ENCODE measurements at places on chromosomes 7 and 10.

- no peak for DNase-seq
These were observed 213.8 kb downstream of the ADRA2A start for GRCh38 chr10:111290649-111291048.

GRCh38 chr7:94008537-94008936 lies 4.4 kb upstream of the BET1 start:
- no peak for DNase-seq

DNA sequence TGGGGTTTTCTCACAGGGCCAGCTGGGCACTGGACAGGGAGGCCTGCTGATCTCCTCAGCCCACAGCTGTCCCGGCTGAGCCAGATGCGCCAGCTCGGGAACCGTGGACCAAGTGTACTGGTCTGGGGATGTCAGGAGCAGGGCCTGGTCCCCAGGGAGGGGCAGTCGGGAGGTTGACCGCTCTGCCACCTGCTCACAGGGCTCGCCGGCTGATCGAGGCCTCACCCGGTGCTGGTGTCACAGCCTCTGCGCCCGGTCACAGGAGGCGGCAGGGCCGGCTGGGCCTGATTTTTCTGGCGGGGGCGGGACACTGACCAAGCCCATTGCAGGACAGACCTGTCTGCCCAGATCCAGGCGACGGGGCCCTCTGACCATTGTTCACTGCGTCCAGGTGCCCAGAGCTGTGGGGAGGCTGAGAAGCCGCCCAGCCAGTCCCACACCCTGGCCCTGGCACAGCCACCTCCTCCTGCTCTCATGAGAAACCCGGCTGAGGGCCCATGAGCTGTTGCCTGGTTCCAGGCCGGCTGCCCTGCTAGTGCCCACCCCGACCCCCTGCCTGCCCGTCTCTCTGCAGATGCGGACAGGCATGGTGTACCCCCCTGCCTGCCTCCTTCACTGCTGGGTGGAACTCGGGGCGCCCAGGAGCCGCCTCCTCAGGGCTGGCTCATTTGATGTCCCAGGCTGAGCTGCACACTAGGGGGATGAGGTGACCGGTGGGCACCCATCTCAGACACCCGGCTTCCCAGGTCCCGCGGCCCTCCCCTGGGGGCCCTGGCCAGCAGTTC lies 3.0 kb upstream of the TMEM184A start:
- DNase-seq = no peak

GRCh38 chr10:17031637-17032635 lies 97.7 kb downstream of the CUBN start:
- DNase-seq = no peak

GRCh38 chr7:128357217-128357613 lies 4.3 kb downstream of the PRRT4 start:
- DNase-seq = no peak

DNA sequence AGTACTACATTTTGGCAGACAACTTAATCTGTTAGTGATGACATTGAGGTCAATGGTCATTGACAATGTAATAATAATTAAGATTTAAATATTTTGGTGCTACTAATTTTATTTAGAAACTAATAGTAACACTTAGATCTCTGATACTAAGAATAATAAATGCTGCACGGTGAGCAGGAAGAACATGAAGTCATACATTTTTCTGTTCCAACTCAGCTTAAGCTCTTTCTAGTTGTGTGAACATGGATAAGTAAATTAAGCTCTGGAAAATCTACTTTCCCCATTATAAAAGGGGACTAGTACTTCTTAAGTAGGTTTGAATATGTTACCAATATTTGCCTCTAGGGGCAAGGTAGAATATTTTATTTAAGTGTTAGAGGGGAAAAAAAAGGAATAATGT lies 65.9 kb upstream of the MEOX2 start:
- no peak for DNase-seq

GRCh38 chr7:2641406-2642393 lies 9.9 kb downstream of the TTYH3 start:
- no peak for DNase-seq

- no peak for DNase-seq
These were observed 108.2 kb downstream of the ANKRD61 start for GRCh38 chr7:6139189-6139996.

DNA sequence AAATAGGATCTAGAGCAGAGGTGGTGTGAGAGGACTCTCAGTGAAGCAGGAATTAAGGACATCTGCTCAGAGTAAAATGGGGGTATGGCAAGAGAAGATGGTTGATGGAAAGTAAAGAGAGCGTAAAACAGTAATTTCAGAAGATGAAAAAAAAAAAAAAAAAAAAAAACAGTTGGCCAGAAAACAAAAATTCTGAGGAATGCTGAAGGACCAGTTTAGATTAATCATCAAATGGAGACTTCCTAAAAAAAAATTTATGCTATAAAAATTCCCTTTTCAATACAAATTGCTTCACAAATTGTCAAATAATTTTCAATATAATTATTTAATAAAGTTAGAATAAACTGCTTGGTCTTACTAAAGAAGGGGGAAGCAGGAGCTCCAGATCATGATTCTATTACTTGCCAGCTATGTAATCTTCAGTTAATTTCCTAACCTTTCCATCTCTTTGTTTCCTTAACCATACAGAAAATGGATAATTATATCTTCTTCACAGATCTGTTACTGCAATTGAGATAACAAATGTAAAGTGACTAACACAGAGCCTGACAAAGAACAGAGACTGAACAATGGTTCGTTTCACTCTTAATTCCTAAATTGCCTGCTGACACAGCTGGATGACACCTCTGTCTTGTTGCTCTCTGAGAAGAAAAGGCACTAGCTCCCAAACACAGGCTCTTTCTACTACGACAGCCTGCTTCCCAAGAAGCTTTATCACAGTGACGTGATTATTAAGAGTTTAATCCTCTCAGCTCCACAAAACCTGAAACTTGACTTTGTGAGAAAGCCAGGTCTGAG lies 64.9 kb upstream of the GPR22 start:
- DNase-seq = no peak

DNA sequence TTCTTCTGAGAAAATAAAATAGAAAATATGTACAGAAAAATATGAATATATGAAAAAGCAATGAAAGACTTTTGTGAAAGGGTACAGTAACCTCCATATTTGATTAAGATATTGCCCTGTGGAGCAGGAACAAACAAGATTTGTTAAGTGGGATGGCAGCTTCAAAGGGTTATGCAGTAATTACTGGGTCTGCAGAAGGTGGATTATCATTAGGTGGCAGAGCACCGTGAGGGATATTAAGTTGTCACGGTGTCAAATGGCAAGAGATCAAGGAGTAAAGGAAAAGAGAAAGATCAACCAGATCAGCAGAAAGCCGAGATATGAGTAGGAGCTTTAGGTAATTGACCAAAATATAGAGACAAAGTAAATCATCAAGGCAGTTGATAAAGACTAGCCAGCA lies 44.1 kb downstream of the DGKB start:
- DNase-seq = no peak

DNA sequence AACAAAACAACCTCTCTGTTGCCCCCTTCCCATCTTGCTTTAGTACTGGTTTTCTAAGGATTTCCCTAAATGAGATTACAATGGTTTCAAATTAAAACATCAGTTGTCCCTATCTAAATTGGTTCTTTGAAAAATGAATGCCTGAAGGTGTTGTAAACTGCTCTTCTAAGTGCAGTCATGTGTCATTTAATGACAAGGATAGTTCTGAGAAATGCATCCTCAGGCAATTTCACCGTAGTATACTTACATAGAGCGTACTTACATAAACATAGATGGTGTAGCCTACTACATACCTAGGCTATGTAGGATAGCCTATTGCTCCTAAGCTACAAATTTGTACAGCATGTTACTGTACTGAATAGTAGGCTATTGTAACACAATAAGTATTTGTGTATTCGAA lies 278.1 kb downstream of the MAGI2 start:
- no peak for DNase-seq

- no peak for DNase-seq
These were observed 9.9 kb upstream of the SMKR1 start for GRCh38 chr7:129492391-129492790.

DNA sequence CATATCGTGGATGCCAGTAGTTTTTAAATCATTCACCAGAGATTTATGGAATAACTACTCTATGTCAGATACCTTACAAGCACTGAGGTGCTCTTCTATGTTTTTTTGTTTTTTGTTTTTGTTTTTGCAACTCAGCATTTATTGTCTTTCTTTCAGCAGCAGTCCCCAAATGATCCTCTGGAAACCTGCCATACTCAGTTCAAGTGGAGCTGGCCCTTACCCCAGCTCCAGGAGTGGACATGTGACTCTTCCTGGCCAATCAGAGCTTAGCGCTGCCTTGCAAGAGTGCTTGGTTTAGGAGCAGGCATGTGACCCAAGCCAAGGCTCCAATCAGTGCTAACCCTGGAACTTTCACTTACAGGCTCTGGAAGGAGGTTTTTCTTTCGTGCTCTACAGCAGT lies 356.6 kb upstream of the ZMIZ1 start:
- DNase-seq = no peak

GRCh38 chr7:109003742-109004141 lies 434.1 kb downstream of the DNAJB9 start:
- no peak for DNase-seq

DNA sequence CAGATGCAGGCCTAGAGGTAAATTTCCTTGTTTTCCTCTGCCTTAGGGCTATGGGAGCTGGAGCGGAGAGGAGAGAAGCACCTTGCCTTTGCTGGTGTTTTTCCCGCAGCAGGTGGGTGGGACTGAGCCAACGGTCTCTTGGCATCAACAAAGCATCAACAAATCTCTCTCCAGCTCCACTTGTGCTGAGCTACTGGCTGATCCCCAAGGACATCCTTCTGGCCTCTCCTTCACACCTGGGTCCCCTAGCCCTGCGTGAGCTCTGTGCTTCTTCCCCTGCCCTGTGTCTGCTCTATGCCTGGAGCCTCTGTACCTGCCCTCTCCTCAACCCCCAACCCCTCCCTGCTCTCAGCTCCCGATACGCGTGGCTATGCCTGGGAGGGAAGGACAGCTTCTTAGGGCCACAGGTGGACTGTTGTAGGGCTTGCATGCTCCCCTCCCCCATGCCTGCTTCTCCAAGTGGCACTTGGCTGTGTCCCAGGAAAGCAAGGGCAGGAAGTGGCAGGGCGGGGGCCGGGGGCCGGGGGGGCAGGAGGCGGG lies 3.2 kb upstream of the CLDN4 start:
- DNase-seq = no peak

DNA sequence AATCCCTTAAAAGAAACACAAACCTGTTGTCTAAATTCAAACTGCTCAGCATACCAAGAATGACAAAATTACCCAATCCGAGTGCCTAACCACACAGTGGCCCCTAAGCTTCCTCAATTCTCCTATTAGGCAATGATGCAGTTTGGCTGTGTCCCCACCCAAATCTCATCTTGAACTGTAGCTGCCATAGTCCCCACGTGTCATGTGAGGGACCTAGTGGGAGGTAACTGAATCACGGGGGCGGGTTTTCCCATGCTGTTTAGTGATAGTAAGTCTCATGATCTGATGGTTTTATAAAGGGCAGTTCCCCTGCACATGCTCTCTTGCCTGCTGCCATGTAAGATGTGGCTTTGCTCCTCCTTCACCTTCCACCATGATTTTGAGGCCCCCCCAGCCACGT lies 21.9 kb downstream of the PSAP start:
- DNase-seq = no peak

DNA sequence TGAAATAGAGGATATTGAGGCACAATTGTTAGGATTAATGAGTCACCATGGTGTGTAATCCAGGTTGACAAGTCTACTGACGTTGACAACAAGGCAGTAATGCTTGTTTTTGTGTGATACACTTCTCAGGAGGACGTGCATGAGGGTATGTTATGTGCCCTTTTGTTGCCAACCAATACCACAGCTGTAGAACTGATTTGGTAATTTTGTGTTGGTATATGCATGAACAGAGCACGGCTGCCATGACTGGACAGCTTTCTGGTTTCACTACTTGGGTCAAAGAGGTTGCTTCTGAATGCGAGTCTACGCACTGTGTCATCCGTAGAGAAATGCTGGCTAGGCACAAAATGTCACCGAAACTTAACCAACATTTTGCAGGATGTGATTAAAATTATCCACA lies 32.9 kb downstream of the PHTF2 start:
- no peak for DNase-seq

- no peak for DNase-seq
These were observed 66.3 kb downstream of the GLI3 start for GRCh38 chr7:42170724-42171123.

- DNase-seq = no peak
These were observed 38.5 kb downstream of the GRID1 start for GRCh38 chr10:86327954-86328725.

DNA sequence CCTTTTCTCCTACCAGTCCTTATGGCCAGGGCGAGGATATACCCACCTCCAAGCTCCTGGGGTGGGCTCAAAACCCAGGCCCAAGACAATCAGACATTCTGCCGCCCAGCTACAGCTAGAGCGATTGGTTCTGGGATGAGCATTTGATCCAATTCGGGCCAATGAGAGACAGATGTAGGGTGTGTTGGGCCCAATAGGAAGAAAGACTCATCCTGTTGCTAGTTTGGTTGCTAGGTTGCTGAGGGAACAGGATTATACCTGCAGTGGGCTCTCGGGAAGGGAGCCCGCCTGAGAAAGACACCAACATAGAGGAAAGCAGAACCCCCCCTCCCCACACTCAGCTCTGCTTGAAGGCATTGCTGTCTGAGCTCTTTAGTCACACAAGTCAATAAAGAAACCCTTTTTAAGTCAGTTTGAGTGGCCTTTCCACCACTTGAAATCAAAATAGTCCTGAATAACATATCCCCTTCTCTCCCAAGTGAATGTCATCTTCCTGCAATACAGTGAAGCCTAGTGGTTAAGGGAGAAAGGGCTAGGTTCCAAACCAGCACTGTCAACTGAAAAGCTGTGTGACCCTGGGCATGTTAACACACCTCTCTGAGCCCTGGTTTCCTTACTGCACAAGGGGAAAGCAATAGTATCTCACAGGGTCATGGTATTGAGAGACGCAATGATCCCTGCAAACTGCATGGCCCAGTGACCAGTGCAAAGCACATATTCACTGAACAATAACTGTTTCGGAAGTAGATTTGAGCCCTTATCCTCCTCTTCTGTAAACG lies 21.8 kb downstream of the ITPRIP start:
- no peak for DNase-seq

GRCh38 chr7:47456210-47456955 lies 125.5 kb downstream of the TNS3 start:
- DNase-seq = no peak

GRCh38 chr7:154873500-154874121 lies 129.3 kb downstream of the PAXIP1 start:
- DNase-seq = no peak

GRCh38 chr7:116877443-116878217 lies 15.2 kb downstream of the CAPZA2 start:
- no peak for DNase-seq

GRCh38 chr7:123492485-123492884 lies 41.9 kb downstream of the IQUB start:
- no peak for DNase-seq

GRCh38 chr10:107814865-107815487 lies 650.5 kb upstream of the SORCS1 start:
- DNase-seq = no peak

DNA sequence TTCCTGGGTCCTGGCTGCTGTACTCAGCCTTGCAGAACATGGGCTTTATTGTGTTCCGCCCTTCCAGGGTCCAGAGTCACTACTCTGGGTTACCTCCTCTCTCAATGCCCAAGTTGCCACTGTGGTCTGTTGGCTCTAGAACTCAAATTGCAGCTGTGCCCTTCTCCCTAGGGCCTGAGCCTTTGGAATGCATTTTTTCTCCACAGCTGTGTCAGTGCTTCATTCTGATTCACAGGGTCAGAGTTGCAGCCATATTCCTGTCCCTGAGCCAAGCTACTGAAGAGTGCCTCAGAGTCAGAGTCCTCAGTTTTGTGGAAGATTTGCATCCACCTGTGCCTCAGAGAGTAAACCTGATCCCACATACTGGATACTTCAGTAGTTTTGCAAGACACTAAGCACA lies 167.5 kb downstream of the ITGB1 start:
- DNase-seq = no peak
